Panc1 (cell line): ENCODE measurements at places on chromosomes 6 and 20. TPM values are rescaled to one million over a fixed set of nuclear protein-coding genes. Genes with fewer than 3 reads are reported as not detected.

GRCh38 chr6:13030396-13030795 is 297.9 kb downstream of the TBC1D7 start:
- no peak for DNase-seq

DNA sequence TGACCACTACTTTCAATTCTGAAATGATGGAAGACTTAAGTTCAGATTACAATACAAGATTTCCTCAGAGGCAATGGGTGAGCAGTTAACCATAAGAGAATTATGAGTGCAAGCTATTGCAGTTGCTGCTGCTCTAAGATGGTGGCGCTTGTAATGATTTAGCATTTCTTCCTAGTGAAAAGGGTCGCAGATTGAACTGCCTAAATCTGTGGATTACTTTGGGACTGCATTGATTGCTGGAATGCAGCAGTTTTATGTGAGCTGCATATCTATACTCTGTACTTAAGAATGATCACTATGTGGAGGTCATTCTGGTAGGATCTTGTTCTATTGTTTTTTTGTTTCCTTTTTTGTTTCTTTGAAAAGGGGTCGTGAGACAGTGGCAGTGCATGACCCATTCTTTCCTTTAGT is 5.3 kb downstream of the SCAF8 start:
- no peak for DNase-seq

- DNase-seq: peak; percentile 93
Observed at GRCh38 chr6:33288921-33289783, at the start of the genes PFDN6 and WDR46. TSS of gene PFDN6 (plus strand) at chr6:33289601. CDS start at chr6:33289857, 256 bp downstream. TSS of gene WDR46 (minus strand) at chr6:33289239. CDS start at chr6:33289170, 69 bp downstream.

GRCh38 chr6:166825553-166826145 is 130.7 kb downstream of the RNASET2 start:
- DNase-seq: no peak

DNA sequence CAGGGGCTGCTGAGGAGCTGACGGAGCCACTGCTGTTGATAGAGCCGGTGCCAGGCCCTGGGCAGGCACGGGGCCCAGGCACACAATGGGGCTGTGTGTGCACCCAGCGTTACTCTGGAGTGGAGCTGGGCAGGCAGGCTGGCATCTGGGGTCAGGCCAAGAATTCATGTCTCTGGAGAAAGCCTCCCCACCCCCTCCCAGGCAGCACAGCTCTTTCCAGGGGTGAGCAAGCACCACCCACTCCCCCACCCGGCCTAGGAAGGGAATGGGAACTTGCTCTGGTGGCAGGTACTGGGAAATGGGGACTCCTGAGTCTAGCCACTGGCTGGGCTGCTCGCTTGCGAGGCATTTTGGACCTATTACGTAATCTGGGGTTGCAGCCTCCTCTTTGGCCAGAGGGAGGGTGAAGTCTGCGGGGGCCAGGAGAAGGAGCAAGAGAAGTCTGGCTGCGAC is 22.7 kb downstream of the TFEB start:
- no peak for DNase-seq

DNA sequence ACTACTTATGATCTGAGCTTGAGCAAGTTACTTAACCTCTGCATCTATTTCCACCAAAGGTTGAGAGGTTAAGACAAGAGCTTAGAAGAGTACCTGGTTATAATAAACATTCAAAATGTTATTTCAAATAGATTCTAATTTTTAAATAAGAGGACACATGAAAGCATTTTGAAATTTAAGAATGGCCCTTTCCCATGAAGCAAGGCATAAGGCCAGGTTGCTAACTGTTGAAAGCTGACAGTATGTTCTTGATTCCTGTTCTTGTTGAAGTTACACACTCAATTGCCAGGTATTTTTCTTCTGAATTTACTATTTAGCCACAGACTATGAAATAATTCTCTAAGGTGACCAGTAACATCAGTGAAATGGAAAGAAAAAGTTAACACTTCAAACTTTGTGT is 14.5 kb downstream of the C6orf62 start:
- DNase-seq: no peak

- DNase-seq: no peak
Observed at GRCh38 chr20:51014797-51015722, 7.8 kb downstream of the KCNG1 start.

GRCh38 chr6:26021001-26021349 is 58.4 kb downstream of the TRIM38 start:
- DNase-seq: no peak

- peak; percentile 35 for DNase-seq
Observed at GRCh38 chr6:132715204-132715603, 1.3 kb upstream of the VNN1 start.

- DNase-seq: no peak
Observed at GRCh38 chr20:38196592-38196991, 31.5 kb upstream of the TGM2 start.

DNA sequence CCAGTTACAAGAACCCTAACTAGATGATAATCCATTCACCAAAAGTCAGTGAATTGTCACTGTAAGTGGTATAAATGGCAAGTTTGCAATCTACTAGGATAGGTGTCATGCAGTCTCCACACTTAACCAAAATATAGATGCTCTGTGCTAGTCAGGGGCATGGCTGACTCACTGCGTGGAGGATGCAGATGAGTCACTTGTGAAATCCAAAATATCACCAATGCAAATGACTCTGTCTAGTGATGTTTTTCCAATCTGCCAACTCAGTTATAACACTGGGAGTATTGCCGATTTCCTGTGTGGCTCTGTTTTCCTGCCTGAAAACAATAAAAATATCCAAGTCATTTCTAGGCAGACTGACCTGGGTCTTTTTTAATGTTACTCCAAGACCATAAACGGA is 47.8 kb upstream of the NRSN1 start:
- no peak for DNase-seq

DNA sequence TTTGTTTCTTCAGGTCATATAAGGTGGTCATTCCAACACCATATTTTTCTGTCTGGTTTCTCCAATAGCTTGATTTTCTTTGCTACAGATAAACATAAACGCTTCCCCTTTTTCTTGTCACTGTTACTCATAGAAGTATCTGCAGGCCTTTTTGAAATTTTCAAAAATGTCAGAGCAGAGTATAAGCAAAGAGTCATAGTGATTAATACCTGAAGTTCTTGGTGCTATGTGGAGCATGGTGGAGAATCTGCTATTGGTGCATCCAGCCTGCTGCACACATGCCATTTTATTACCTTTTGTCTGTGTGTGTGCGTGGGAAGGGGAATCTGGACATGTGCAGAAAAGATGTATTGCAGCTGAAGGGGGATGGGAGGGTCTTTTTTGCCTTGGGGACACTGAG is 19.7 kb downstream of the STX11 start:
- DNase-seq: no peak

- DNase-seq: no peak
Observed at GRCh38 chr6:106702046-106702445, 72.7 kb downstream of the QRSL1 start.

- DNase-seq: no peak
Observed at GRCh38 chr6:44500074-44500473, 112.6 kb downstream of the CDC5L start.

DNA sequence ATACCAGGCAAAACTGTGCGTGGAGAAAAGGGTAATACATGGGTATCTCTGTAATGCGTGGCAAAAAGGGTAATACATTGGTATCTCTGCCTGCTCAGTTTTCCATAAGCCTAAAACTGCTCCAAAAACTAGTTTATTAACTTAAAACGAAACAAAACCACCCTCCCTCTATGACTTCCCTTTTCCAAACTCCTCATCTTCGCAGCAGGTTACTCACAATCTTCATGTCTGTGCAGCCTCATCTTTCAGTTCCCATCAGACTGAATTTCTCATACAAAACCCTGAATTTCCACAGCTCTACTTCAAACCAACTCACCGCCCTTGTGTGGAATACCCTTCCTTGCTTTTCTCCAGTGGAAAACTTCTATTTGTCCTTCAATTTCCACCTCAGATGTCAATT is 199.4 kb downstream of the PHACTR1 start:
- DNase-seq: no peak

DNA sequence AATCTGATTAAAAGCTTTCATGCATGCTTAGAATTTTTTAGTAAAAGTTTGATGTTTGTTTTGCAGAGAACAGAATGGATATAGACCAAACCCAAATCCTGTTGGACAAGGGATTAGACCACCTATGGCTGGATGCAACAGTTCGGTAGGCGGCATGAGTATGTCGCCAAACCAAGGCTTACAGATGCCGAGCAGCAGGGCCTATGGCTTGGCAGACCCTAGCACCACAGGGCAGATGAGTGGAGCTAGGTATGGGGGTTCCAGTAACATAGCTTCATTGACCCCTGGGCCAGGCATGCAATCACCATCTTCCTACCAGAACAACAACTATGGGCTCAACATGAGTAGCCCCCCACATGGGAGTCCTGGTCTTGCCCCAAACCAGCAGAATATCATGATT is 133.6 kb downstream of the NCOA3 start:
- DNase-seq: no peak

DNA sequence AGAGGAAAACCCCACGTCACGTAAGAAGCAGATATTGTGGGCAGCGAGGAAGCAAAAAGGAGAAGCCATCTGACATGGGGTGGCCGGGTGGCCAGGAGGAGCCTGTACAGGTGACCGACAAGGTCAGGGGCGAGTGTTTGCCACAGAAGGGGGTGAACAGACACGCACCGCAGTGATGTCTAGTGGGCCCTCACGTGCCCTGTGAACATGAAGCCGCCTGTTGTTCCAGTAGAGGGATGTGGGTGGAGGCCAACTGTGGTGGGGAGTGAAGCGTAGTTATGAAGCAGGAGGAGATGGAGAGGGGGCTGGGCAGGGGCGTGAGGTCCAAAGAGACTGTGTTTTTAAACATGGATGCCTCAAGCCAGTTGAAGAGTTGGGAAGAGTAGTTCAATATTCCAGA is 20.5 kb downstream of the MYT1 start:
- DNase-seq: no peak

- no peak for DNase-seq
Observed at GRCh38 chr20:23197836-23198235, 111.7 kb upstream of the CD93 start.

- no peak for DNase-seq
Observed at GRCh38 chr6:48835421-48835958, 627.6 kb downstream of the MMUT start.

DNA sequence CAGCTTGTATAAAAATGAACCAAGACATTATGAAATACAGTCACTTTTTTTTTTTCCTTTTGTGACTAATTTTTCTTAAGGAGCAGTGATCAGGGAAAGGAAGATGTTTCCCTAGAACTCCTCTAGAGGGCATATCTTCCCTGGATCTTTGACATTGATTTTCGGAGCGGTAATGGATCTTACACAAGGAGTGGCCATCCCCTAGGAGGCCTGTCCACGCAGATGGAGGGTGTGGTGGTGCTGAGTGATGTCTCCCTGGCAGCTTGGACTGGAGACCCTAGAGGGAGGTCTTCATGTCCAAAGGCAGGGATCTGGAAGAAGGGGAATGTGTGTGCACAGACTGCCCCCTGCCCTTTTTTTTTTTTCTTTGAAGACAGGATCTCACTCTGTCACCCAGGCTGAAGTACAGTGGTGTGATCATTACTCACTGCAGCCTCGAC is 7.0 kb upstream of the KIFC1 start:
- no peak for DNase-seq

DNA sequence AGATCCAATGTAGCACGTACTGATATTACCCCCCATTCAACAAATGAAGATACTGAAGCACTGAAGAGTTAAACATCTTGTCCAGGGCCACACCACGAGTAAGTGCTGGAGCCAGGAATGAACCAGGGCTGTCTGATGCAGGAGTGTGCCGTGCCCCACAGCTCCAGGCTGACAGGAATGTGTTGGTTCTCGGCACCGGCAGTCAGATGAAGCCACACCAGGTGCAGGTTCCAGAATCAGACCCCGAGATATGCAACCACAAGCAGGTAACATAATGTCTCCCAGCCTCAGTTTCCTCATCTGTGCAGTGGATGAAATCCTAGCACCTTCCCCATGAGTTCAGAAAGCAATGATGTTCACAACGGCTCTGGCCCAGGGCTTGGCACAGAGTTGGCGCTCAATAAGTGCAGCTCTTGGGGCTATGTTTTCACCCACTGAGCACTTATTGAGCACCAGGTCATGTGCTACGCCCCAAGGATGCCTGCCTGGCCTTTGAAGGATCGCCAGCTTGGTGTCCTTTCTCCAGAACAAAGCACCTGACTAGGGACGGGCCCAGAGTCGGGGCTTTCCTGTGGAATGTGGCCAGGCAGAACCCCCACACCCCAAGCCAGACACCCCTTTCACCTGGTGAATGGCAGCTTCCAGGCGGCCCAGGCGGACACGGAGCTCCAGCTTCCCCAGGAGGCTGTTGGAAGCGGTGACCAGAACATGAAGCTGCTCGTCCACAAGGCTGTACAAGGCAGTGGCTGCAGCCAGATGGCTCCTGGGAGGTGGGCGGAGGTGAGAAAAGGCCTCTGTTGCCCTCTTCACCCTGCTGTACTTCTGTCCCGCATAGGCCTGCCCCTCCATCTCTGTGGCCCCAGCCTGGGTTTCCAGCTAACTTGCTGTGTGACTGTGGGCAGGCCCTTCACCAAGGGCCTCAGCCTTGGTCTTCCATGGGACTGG is 41.3 kb downstream of the KIAA1755 start:
- DNase-seq: no peak

GRCh38 chr6:40770794-40771193 is 183.6 kb upstream of the LRFN2 start:
- no peak for DNase-seq

GRCh38 chr20:7449269-7449668 is 491.0 kb downstream of the HAO1 start:
- DNase-seq: no peak

Gene C6orf15
- total RNA-seq: not detected

Gene BHLHE23
- not detected for total RNA-seq

Gene GPSM3
- 2.0 TPM for total RNA-seq

Gene ZNF335
- 31.1 TPM for total RNA-seq

Gene CRISP2
- total RNA-seq: not detected

Gene SCRT2
- not detected for total RNA-seq

Gene MED23
- total RNA-seq: 18.3 TPM

Gene RAET1G
- 1.2 TPM for total RNA-seq

Gene DEFB132
- total RNA-seq: 0.10 TPM
